ENCODE measurements at places on chromosomes 6 and 20.

DNA sequence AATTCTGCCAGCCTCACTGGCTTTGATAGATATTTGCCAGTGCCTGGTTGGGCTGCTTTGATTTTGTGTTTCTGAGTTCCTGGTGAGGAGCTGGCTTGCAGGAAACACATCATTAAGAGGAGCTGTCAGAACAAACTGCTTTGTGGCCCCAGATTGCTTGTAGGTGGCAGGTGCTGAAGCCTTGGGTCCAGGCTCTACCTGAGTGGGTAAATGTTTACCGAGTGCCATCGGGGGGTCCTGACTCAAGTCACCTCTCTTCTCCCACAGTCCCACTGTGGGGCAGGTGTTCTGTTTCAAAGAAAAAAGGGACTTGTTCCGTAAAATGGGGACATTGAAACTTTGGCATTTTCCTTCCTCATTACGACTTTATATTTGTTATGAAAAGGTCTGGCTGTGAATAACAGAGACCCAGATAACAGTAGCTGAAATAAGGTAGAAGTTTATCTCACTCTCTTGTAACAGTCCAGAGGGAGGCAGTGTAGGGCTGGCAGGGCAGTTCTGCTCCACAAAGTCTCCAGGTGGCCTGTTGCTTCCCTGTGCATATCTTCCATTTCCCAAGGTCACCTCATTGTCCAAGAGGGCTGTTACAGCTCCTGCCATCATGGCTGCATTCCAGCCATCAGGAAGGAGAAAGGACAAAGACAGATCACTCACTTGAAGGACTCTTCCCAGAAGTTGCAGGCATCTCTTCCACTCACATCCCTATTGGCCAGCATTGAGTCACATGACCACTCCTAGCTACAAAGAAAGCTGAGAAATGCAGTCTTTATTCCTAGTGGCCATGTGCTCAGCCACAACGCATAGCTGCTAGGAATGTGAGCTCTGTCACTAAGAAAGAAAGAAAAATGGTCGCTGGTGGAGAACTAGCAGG is 149.9 kb upstream of the KCNG1 start:
- DNase-seq = no peak

GRCh38 chr6:109186012-109186411 is 90.7 kb downstream of the CEP57L1 start:
- no peak for DNase-seq

DNA sequence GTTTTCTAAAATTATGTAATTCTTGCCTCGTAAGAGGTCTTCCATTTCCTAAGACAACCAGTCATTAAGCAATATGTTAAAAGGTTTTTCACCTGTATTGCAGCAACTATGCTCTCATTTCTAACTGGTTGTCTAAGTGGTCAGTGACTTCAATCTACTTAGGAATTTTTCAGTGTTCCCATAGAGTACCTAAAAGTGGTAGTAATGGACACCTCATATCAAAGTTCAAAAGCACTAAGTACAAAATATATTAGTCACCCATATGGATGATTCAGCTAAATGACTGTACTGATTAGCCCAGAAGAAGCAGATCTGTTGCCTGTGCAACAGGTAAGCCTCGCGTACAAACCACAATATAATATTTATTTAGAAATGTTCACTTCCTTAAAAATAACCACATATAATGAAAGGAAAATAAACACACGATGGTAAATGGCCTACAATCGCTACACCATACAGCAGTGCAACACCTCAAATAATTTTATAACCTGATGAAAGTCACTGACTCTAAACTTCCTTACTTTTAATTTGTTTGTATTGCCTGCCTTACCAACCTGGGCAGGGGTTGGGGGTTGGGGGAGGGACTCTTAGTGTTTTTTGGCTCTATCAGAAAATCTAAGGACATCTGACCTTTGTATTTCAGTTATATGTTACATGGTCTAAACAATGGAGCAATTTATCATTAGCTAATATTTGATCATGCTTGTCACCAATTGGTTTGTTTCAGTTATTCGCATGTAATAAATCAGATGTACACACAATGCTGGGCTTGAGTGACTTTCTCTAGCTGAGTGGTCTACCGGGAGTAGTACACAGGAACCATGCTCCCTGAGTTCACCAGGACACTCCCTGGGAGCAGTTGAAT is 105.9 kb downstream of the HIVEP2 start:
- DNase-seq = no peak

DNA sequence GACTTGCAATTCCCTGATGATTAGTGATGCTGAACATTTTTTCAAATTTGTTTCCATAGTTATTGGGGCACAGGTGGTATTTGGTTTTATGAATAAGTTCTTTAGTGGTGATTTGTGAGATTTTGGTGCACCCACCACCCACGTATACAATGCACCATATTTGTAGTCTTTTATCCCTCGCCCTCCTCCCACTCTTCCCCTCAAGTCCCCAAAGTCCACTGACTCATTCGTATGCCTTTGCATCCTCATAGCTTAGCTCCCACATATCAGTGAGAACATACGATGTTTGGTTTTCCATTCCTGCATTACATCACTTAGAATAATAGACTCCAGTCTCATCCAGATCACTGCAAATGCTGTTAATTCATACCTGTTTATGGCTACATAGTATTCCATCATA is 167.3 kb downstream of the MYLK4 start:
- no peak for DNase-seq

- DNase-seq = no peak
Measured at GRCh38 chr6:48032151-48032550, 78.8 kb downstream of the PTCHD4 start.

GRCh38 chr20:25364879-25365699 is 25.5 kb downstream of the ABHD12 start:
- DNase-seq = no peak

GRCh38 chr6:157229713-157230112 is 93.6 kb downstream of the TMEM242 start:
- no peak for DNase-seq
